ENCODE measurements at places on chromosomes 5 and 9.

DNA sequence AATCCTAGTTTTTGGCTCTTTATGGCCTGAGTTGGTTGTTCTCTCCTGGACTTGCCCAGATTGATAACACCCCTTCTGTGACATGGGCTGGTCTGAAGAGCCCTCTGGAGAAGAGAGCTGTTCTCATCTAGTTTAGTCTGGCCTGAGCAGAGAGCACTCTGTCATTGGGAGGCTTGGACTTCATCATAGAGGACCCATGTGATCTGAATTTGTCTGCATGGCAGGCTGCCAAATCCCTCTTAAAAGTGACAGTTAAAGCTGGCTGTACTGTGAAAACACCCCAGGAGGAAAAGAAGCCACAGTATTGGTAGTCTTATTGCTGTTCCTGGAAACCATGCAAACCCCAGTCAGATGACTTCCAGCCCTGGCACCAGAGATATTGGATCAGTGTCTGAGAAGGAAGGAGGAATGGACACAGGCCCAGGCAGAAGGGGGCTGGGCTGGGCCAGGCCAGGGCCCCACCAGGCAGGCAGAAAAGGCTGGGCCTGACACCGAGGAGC lies 3.7 kb upstream of the WDR31 start:
- DNase-seq = no peak

GRCh38 chr5:16914108-16914435 lies 22.0 kb downstream of the MYO10 start:
- DNase-seq = no peak

DNA sequence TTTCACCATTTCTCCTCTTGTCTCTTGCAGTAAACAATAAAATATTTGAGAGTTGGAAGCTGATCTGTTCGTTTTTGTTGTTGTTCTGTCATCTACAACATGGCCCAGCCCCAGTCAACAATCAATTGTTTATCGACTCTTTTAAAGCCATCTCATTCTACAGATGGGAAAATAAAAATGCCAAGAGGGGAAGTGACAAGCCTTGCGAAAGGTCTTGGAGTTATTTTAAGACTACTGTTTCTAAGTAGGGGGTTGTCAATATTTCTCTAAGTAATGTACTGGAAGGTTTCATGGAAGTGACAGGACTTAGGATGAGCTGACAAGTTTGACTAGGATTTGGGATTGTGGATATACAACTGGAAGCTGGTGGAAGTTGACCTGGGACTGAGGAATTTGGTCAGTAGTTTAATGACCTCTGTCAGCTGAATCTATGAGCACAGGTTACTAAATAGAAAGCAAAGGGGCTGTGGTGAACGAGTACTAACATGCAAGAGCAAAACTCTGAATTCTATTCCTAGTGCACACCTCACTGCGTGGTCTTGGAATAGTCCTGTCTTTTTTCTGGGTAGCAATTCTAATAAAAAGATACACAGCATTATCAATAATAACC lies 57.5 kb upstream of the ADRB2 start:
- DNase-seq = no peak

DNA sequence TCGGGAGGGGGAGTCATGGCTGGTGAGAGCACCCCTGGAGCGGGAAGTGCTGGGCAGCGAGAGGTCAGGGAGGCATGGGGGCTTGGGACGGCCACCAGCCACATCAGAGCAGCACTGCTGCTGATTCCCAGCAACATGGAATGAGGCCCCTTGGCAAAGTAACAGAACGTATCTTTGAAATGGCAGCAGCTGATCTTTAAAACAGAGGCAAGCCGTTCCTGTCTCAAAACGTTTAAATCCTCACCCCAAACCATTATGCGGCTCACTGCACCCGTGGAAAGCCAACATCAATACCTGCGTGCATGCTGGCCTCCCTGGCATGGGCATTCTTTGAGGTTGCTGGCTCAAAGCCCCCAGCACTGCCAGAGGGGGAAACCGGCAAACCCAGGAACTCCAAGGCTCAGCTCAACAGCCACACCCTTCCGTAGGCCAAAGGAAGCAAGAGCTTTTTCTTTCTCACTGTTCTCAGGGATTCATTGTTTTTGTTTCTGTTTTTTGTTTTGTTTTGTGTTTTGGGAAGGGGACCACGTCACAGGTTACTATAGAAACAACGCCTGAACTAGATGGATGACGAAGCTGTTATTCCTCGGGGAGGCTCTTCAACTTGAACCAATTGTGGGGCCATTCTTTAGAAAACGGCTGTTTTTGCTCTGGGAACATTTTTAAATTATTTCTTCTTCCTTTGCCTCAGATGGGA lies 28.1 kb upstream of the OBP2B start:
- DNase-seq = no peak

- DNase-seq = no peak
Observed at GRCh38 chr5:38799556-38800377, 46.0 kb upstream of the OSMR start.

GRCh38 chr5:141192110-141192725 lies at the start of gene PCDHB10:
TSS of gene PCDHB10 (plus strand) at chr5:141192353. CDS start at chr5:141192553, 200 bp downstream.
- no peak for DNase-seq

GRCh38 chr5:107541400-107541799 lies 129.3 kb downstream of the EFNA5 start:
- no peak for DNase-seq

GRCh38 chr9:131464354-131465000 lies 38.2 kb upstream of the POMT1 start:
- no peak for DNase-seq

- no peak for DNase-seq
Observed at GRCh38 chr9:93115486-93116071, 18.5 kb downstream of the NINJ1 start.

- DNase-seq = peak; percentile 22
Observed at GRCh38 chr9:136170006-136170901, 34.7 kb downstream of the LHX3 start.

DNA sequence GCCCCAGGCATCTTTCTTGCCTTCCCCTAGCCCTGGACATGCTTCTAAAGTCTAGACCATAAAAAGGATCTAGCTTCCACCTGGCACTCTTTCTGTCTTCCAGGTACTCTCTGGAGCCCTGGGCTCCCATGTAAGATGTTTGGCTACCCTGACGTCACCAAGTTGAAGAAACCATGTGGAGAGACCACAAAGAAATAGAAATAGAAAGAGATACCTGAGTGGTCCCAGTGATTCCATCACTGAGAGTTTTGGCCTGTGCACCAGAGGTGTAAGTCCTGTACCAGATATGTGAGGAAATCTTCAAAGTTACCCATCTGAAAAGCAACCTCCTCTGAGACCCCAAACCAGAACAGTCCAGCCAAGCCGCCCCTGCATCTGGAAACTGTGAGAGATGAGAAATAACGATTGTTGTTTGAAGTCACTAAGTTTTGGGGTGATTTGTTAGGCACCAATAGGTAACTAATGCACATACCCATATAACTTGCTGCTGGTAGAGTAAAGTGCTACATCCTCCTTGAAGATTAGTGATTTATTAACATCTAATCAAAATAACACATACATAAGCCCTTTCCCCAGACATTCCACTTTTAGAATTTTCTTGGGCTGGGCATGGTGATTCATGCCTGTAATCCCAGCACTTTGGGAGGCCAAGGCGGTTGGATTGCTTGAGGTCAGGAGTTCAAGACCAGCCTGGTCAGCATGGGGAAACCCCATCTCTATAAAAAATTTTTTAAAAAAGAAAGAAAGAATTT lies 85.7 kb upstream of the LHFPL2 start:
- no peak for DNase-seq

DNA sequence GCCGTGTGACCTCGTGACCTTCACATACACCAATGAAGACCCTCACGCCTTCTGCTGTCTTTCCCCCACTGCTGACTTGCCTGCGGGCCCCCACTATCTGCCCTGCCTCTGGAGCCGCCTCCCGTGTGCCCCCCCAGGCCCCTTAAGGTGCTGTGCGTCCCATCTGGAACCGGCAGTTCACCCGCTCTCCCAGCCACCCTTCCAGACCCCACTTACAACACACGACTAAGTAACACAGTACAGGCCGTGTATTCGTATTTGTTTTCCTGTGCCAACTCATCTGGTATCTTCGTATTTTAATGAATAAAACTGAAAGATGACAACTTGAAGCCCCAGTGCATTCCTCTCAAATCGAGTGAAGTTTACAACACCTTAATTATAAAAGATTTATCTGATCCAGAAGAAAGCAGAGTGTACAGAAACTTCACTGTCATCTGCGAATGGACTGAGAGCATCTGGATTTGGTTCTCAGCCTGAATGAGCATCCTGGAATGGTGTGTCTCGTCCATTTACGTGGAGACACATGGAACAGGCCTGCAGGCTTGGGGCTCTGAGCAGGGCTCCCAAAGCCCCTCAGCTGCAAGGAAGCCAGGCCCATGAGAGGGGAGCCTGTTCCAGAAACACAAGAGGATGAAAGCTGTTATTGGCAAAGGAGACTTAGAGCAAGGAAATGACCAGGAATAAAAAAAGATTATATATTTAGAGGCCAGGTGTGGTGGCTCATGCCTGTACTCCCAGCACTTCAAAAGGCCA lies 21.9 kb upstream of the TERT start:
- no peak for DNase-seq

DNA sequence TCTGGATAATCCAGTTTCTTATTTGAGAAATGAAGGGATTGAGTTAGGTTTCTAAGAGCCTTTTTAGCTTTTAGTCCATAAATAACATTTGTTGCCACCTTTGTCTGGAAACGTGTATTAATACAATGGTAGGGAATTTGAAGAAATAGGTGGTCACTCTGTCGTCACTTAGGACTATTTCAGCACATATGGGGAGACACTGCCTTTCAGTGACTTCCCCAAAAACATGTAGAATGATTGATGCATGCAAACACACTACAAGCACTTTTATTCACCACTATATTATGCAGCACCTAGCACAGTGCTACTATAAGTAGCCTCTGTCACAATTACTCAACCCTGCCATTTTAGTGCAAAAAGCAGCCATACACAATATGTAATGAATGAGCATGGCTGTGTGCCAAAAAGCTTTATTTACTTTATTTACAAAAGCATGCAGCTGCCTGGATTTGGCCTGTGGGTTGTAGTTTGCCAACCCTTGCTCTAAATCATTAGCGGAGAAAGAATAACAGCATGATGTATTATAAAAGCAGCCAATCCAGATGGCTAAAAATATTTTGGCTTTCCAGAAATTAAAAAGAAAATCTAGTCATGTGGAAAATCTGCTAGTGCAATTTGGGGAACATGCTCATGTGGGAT lies 154.2 kb upstream of the HMHB1 start:
- no peak for DNase-seq

DNA sequence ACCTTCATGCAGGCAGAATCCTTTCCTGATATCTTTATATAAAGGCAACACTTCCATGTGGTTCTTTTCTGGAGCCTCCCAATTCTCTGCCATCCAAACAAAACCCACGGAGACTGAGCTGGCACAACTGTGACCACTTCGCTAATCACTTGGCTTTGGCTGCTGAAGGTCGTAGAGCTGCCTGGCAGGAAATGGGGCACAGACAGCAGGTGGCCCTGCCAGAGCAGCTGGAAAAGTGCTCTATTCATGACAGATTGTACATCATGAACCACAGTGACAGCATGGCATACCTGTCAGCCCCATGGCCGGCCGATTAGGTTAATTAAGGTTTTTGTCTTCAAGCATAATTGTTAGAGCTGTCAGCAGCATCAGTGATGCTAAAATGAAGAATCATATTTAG lies 141.9 kb upstream of the ANKRD55 start:
- DNase-seq = no peak
